ENCODE measurements at places on chromosomes 2 and 18.

- no peak for DNase-seq
Observed at GRCh38 chr2:239136203-239136602, 264.6 kb downstream of the HDAC4 start.

GRCh38 chr18:2354292-2354691 lies 217.0 kb downstream of the METTL4 start:
- DNase-seq, result no peak

DNA sequence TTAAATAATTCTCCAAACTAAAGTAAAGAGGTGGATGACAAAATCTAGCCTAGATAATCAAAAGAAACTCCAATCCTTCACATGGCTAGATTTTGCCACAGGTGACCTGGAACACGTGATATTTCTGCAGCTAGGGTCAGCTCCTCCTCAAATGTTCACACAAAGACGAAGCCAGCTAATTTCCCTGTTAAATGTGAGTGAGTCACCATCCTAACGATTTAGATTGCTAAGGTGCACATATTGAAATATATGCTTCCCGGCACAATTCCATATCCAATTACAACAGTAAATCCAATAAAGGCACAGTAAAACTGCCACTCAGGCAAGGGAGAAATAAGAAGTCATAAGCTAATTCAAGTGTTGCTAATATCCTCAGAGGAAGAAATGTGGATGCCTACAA lies 28.7 kb downstream of the IKZF2 start:
- DNase-seq, result no peak

- no peak for DNase-seq
Observed at GRCh38 chr2:6641956-6642355, 223.8 kb downstream of the CMPK2 start.

DNA sequence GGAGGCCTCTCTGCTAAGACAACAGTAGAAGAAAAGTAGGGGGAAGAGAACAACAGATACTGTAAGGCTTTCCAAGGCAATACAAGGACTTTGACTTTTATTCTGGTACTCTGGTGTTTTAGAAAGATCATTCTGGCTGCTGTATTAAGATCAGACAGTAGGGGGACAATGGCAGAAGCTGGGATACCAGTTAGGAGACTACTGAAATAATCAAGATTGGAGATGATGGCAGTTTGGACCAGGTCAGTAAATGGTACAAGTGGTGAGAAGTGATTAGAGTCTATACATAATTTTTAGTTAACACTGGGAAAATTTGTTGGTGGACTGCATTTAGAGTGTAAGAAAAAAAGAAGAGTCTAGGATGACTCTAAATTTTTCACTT lies 139.7 kb downstream of the ROCK1 start:
- DNase-seq, result no peak

GRCh38 chr2:192414794-192415193 lies 220.1 kb upstream of the TMEFF2 start:
- DNase-seq, result no peak
